Stimulated activated CD8-positive, alpha-beta memory T cell treated with anti-CD3 and anti-CD28 coated beads, Interleukin-15, amount 100 ng/mL, for 48 hours (primary cell): ENCODE measurements at places on chromosomes 2 and 18.

DNA sequence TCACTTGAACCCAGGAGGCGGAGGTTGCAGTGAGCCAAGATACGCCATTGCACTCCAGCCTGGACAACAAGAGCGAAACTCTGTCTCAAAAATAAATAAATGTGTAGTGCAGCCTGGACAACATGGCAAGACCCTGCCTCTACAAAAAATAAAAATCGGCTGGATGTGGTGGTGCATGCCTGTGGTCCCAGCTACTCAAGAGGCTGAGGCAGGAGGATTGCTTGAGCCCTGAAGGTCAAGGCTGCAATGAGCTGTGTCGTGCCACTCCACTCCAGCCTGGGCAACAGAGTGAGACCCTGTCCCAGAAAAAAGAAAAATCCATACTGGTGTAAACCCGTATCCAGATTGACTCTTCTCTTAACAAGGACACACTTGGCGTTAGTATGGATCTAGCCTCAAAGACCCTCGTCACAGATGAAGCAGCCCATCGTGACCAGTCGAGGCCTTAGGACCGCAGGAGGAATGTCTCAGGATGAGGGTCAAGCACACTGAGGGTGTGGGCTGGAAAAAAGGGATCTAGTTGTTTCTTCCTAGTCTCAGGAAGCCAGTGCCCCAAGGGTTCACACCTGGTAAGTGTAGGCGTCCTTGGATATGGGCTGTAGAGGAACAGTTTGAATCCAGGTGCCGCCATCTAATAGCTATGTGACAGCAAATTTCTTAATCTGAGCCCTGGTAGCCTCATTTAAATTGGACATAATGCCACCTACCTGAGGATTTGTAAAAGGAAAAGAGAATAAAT is 4.0 kb upstream of the GPBAR1 start:
- no peak for DNase-seq

GRCh38 chr2:237170020-237170419 is 84.3 kb downstream of the COPS8 start:
- no peak for DNase-seq

GRCh38 chr2:127046579-127046978 is 60.4 kb downstream of the BIN1 start:
- no peak for DNase-seq

- DNase-seq, result no peak
Measured at GRCh38 chr18:70417847-70418246, 129.0 kb downstream of the SOCS6 start.

DNA sequence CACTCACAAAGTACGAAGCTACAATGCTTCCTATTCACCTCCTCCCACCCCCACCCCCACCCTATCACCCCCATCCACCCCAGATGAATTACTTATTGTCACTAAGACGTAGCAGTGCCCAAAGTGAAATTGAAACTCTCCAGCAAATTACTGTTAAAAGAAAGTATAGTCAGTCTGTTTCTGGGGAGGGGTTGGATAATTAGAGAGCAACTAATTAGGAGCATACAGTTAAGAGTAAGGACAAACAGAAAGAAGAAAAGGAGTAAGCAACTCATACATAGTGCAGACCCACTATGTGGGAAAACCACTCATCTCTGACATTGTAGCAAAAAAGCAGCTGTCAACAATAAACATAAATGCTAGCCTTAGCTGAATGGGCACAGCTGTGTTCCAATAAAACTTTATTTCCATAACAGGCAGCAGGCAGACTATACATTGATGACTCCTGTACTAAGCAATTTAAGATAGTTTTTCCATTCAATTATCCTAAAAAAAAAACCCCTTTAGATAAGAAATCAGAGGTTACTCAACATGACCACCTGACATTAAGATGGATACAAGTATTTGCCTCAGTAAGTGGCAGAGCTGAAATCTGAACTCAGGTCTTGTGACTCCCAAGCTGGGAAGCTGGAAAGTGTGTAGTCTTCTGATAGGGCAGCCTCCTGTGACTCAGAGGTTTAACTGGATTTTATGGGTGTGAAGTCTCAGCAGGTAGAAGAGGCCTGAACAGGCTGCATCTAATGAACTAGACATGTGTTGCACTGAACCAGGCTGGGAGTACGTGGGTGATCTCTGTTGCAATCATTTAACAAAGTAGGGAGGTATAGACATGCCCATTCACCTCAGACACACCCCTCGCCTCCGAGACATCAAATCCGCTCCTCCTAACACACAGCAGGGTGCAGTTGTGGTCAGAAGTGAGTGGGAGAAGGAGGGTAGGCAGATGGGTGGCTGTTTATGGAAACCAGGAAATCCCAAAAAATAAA is 171.8 kb upstream of the KLF7 start:
- DNase-seq, result no peak

GRCh38 chr2:144083211-144083610 is 436.7 kb downstream of the ZEB2 start:
- DNase-seq, result no peak

DNA sequence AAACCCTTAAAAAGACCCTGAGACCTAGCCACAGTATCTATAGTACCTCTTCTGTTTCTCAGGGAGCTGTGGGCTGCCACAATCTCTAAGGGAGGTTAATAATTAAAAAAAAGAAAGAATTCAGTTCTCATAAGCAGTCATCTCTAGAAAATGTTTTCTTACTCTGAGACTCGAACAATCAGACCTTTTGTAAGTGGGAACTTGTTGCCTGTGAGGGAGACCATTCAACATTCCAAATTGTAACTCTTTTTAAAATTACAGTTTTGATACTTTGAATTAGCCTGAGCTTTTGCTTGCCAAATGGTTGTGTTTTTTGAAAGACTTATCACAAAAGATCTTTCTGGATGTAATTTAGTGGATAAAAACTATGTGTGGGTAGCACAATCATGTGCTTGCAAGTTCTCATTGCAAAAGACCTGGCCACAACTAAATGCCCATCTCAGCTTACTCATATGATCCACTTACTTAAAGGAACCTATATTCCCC is 33.3 kb downstream of the IL1R2 start:
- DNase-seq, result no peak

GRCh38 chr2:101942851-101943250 is 48.9 kb upstream of the IL1R2 start:
- DNase-seq, result no peak

DNA sequence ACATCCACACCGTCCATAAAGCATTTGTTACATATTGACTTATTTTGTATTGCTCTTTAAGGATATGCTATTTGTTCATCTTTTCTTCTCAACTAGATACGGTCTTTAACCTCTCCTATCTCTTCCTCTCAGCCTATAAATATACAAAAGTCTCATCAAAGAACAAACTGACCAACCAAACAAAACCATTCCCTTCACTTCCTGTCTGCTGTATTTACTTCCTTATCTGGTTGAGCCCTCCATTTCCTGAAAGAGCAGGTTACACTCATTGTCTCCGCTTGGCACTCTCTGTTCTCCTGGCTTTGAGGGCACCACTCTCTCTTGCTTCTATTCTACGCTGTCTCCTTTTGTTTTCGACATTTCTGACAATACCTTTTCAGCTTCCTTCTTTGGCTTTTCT is 431.9 kb upstream of the TCF4 start:
- no peak for DNase-seq

DNA sequence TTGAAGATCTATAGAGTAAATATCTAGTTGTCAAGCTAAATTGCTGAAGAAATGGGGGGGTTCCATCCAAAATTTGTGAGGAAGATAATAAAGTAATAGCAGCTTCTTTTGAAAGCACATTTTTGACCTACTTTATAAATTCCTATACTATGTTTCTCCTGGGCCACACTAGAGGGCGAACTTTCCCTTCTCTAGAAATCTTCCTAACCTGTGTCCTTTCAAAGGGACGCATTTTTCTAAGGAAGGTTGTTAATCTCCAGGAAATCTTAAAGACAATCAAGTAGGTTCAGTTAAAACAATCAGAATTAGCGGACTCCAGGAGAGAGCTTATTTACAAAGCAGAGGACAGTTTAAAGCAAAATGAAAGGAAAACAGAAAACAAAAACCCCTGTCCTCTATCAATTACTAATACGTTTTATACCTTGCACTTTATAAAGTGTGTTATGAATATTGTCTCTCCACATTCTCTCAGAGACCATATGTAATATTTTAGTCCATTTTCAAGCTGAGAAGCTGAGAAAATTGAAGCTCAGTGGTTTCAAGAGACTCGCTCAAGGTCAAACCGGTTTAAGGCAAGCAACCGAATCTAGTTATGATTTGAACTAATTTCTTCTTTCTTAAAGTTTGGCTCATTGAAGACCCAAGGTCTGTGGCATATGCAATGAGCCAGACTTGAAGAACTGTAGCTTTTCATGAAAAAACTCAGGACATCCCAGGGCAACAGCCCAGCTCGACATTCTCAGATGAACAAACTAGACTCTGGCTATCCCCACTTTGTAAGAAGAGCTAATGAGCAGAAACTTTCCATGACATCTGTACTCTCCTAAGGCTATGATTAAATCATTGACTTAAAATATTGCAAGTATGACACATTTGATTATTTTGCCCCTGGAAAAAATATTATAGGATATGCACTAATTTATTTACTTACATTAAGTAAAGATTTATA is 273.6 kb downstream of the PAX3 start:
- DNase-seq, result no peak

DNA sequence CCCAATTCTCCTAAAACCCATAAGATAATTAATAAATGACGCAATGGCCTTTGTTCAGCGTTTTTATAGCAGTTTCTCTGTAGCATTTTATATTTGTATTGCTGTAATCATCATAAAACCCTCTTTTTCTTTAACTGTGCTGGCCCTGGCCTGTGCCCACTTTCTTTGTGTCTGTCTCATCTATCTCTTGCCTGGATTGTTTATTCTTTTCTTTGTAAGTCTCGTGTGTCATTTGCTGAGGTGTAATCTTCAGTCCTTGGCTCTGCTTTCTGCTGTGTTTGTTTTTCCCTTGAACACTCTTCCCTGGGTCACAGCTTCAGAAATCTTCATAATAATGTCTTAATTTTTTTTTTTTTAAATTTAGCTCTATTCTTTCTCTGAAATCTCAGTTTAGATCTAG is 525.8 kb upstream of the LINC00305 start:
- no peak for DNase-seq

GRCh38 chr2:85705680-85706039 is 11.5 kb downstream of the GNLY start:
- DNase-seq, result no peak

DNA sequence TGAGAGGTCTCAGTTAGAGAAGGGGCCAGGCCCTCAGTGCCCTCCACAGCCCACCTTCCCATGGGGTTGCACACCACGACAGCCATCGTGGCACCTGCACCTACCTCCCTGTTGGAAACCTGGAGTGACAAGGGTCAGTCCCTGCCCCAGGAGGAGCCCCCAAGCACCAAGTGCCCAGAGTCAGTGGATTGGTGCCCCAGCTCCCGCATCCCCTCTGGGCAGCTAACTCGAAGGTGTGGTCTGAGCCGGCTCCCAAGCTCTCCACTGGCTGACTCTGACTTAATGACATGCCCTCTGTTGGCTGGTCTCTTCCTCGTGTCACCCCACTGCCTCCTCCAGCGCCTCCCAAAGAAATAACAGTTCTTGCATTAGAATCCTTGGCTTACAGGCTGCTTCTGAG is 116.4 kb downstream of the NDUFA10 start:
- DNase-seq, result no peak

- peak; percentile 69 for DNase-seq
Measured at GRCh38 chr2:86825693-86826381, 35.1 kb upstream of the CD8A start.

GRCh38 chr2:234251326-234252271 is 201.1 kb downstream of the SPP2 start:
- DNase-seq, result no peak

GRCh38 chr18:24762511-24762910 is 302.1 kb downstream of the HRH4 start:
- no peak for DNase-seq

DNA sequence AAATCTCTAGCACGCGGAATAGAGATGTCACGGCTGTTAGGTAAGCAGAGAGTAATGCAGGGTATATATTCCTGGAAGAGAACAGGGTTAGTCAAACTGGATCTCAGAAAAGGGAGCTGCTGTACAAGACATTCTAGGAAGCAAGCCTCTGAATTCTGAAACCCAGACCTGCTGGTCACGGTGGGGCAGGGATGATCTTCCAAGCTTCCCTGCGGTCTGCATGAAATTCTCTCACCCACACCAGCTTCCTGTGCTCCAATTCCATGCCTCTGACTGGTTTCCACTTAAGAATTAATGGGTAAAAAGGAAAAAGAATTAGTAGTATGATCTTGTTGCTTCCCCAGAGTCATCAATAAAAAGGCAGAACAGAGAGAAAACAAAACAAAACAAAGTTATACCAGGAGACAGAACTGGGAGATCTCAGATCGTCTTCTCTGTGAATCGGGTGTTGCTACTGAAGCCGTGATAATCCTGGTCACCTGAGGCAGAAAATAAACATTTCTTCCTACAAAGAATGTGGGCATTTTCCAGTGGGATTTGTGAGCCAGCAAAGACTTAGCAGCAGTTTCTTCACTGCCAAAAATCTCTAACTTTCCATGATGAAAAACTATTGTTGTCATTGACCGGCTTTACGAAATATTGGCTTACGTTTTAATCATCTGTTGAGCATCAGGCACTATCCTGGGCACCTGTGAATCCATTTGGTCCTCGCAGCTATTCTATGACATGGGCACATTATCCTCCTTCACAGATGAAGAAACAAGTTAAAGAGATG is 5.3 kb upstream of the CYP27C1 start:
- DNase-seq, result no peak

GRCh38 chr2:127424598-127425520 is 6.6 kb downstream of the PROC start:
- no peak for DNase-seq

GRCh38 chr2:225354281-225354774 is 45.2 kb upstream of the NYAP2 start:
- no peak for DNase-seq

DNA sequence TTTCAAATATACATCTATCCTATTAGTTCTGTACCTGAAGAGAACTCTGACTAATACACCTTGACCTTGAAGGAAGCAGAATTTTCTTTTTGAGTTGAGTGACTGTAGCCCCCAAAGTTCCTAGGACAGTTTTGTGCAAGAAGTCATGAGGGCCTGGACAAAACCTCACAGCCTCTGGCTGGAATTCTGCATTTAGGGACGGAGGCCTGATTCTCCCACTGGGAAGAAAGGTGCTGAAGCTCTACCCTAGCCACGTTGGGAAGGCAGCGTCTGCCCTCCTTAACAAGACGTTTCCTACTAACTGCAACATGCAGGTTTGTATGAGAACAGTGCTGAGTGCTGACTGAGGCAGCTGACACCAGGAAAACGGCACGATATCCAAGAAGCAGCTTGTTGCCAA is 74.4 kb upstream of the ZCCHC2 start:
- DNase-seq, result no peak

GRCh38 chr2:129488376-129488775 is 491.1 kb upstream of the RAB6C start:
- no peak for DNase-seq

DNA sequence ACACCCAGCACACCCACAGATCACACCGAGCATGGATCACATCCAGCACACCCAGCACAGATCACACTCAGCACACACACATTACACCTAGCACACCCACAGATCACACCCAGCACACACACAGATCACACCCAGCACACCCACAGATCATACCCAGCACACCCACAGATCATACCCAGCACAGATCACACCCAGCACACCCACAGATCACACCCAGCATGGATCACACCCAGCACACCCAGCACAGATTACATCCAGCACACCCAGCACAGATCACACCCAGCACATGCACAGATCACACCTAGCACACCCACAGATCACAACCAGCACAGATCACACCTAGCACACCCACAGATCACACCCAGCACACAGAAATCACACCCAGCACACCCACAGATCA is 118.6 kb downstream of the DYSF start:
- no peak for DNase-seq
